SK-N-MC (cell line): ENCODE measurements at places on chromosomes 7 and 10.

DNA sequence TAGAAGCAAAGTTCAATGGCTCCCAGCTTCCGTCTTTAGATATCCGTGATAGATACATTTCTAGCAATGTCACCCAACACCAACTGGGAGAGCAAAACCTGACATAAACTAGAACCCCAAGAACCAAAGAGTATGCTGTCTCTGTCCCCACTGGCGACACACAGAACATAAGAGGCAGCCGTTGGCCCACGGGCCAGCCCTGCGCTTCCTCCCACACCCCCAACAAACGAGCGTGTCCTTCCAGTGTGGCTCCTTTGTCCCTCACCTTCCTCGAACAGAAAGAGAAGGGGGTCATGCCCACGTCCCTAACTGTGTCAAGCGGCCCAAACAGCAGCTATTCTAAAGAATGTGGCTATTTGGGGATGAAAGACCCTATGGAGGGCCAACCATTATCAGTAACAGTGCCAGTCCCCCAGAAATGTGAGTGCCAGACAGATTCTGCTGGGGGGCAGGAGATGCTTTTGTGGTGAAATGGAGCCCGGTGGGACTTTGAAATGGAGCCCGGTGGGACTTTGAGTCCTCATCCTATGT is 171.9 kb downstream of the USP6NL start:
- DNase-seq, result no peak

- DNase-seq, result no peak
These were observed 68.8 kb upstream of the WDR11 start for GRCh38 chr10:120782336-120782735.

DNA sequence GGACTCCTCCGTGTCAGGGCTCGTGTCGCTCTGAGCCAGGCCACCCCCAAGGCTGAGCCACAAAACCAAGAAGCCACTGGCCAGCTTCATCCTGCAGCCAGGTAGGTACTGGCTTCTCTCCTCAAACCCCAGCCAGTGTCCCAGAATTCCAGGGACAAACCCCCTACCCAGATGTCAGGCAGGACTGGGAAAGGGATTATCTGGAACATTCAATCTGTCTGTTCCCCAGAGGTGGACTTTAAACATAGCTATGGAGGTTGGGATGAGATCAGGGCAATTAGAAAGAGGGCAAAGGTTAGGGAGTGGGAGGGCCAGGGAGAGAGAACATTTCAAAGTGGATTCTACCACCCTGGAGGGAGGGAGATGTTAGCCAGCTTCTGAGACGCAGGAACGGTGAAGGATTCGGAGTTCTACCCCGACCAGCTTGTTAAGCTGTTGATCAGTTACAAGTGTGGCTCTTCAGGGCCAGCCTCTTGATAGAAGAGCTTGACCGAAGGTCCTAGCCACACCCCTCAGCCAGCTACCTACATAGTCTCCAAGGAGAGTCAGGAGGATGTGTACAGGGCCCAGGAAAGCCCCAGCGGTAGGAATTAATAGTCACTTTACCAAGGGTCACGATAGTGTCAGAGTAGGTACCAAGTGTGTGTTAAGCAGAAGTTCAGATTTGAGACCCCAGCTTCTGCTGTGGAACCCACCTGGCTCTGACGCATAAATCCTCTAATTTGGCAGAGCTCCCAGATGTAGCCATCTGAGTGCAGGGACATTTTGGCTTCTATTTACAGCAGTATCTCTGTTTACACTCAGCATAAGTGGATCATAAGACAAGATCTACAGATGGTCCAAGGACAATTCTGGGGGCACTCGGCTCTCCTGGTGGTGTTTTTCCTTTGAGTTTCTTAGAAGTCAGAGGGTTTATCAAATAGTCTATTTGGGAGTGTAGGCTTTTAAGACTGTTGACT is at the start of gene PLA2G12B:
PLA2G12B (minus strand) TSS at position 211 of the 959 bp plus-strand sequence; CDS start at position 90, 121 bp downstream.
- DNase-seq, result no peak

DNA sequence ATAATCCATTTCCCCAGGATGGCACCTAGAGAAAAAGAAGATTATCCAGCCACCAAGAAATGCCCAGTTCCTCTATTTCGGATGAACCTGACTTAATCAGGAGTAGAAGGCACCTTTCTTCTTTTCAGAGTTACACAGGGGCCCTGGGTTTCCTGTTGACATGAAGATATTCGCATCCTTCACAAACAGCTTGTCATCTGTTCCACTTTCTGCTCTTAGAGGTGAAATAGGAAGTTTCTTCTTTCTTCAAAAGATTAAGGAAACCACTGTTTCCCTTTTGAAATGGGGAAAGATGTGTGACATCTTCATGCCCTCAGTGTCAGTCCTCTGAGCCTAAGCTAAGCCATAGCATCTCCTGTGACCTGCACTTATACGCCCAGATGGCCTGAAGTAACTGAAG is 39.1 kb upstream of the RAB18 start:
- no peak for DNase-seq

DNA sequence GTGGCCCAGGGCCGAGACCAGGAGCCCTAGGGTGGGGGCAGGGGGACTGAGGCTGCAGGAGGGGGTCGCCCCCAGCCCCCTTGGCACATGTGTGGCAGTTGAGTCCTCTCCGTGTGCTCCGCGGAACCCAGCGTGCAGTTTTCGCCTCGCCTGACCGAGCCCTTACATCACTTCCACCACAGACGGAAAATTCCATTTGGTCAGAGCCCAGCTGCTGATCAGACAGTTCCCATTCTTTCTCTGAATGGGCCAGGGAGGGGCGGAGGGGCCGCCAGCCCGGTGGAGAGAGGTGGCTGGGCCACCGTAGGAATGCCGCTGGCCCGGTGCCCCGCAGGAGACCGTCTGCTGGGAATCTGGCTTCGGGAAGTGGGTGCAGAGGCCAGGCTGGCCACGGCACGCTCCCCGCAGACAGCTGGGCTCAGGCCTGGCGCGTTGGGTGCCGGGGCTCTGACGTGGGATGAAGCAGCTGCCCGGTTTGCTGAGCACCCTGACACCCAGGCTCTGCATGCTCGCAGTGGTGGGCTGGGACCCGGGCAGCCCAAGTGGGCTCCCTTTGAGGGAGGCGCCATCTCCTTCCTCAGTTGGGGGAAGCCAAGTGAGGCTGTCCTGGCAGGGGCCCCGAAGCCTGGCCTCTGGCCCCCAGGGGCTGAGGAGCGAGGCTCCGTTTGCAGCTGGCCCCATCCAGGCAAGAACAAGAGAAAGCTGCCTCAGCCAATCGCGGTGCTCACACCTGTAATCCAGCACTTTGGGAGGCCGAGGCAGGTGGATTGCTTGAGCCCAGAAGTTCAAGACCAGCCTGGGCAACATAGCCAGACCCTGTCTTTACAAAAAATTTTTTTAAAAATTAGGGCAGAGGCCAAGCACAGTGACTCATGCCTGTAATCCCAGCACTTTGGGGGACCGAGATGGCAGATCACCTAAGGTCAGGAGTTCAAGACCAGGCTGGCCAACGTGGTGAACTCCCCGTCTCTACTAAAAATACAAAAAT is 9.9 kb downstream of the TTYH3 start:
- DNase-seq, result no peak

GRCh38 chr7:151600331-151600730 is 80.6 kb upstream of the RHEB start:
- DNase-seq, result no peak

DNA sequence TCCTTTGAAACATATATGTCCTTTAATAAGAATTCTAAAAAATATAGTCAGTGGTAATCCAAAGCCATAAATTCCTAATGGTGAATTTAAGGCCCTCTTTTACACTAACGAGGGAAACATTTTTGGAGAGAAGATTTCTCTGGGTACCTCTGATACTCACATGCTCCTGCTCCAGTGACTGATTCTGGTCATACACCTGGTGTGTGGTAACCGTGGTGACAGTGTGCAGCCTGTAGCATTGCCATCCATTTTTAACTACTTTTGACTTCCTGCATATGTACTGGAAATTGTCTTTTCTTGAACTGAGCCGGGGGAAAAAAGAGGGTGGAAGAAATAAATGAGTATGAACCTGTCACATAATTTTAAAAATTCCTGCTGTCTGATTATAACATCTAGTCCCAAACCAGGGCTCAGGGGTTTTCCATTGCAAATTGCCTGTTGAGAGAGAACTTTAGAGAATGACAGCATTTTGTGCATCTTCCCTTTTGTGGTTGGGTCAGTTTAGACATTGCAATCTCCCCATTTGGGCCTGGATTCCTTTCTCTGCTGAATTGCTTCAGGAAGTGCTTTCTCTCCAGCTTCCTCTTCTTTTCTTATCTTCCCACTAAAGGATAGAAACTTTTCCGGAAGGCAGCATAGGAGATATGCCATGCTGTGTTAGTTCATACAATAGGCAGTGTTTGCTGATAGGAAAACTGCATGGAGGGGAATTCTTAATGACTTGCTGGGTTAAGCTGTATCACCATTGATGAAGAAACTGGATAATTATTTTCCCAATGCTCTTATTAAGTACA is 125.5 kb downstream of the GRM3 start:
- no peak for DNase-seq

DNA sequence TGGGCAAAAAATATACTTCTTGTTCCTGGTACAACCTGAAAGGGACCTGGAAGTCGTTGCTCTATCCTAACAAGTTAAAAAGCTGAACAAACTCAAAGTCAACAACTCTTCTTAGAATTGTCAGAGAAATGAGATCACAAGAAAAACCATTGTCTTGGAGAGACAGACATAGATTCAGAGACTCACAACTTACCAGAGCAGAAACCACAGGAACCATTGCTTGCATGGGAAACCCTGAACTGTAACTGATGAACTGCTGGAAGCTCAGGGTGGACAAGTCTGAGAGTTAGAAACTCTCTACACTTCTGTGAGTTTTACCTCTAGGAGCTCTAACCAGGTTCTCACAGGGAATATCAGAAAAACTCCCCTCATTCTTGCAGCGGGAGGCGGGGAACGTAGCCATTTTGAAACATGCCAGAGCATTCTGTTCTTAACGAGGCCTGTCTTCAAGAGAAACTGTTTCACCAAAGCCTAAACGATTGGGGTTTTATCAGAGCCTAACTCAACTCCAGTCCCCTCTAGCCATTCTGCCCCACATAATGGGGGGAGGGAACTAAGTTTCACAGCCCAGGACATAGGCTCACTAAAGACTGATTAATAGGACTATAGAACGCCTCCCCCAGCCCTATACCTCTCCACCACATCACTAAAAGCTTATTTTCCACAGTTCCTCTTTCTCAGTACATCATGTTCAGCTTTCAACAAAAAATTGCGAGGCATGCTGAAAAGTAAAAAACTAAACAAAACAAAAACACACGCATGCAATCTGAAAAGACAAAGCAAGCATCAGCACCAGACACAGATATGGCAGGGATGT is 12.0 kb upstream of the GSDME start:
- DNase-seq, result no peak

DNA sequence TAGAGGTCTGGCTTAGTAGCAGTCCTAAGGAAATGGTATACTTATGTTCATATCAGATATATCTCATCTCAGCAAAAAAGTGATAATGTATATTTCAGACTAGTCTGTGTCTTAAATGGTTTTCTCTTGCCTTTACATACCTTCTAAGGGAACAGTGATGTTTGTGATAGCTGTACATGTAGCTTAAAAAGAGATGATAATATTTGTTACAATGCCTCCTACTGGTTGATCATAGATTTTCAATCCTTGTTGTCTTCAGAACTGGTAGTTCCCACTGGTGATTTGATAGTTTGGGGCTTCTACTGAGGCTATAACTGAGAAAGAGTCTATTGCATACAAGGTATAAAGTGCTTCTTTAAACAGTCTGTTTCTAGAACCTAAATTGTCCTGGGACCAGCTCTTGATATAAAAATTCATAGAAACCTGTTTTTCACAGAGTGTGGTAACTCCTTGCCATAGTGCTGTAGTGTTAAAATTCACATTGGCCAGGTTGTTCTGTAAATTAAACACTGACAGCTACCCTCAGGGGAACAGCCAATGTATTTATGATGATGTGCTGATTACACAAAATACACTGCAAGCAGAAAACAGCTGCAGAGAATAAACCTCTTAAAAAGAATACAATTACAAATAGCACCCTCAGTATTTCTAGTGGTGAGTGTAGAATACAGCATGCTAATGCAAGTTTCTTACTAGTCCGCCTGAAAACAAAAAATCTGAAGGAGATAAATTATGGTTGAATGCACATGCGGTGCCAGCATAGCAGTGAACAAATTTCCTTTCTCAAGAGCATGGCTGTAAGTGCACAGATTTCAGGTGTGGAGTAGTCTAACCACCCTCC is 90.3 kb downstream of the BTRC start:
- DNase-seq, result no peak

- no peak for DNase-seq
These were observed 548.7 kb upstream of the GALNT17 start for GRCh38 chr7:70582927-70583895.

DNA sequence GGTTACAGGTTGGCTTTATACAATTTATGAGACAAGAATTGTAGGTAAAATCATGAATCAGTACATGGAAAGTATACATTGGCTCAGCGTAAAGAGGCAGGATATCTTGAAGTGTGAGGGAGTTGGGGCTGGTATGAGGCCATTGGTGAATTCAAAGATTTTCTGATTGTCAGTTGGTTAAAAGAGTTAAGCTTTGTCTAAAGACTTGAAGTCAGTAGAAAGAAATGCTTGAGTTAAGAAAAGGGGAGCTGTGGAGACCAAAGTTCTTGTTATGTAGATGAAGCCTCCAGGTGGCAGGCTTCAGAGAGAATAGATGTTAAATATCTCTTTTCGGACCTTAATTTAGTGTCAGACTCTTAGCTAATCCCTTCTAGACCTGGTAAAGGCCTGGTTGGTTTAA is 341.0 kb downstream of the GALNT17 start:
- DNase-seq, result no peak

- DNase-seq, result no peak
These were observed 18.9 kb downstream of the ZNF680 start for GRCh38 chr7:64544010-64544409.

DNA sequence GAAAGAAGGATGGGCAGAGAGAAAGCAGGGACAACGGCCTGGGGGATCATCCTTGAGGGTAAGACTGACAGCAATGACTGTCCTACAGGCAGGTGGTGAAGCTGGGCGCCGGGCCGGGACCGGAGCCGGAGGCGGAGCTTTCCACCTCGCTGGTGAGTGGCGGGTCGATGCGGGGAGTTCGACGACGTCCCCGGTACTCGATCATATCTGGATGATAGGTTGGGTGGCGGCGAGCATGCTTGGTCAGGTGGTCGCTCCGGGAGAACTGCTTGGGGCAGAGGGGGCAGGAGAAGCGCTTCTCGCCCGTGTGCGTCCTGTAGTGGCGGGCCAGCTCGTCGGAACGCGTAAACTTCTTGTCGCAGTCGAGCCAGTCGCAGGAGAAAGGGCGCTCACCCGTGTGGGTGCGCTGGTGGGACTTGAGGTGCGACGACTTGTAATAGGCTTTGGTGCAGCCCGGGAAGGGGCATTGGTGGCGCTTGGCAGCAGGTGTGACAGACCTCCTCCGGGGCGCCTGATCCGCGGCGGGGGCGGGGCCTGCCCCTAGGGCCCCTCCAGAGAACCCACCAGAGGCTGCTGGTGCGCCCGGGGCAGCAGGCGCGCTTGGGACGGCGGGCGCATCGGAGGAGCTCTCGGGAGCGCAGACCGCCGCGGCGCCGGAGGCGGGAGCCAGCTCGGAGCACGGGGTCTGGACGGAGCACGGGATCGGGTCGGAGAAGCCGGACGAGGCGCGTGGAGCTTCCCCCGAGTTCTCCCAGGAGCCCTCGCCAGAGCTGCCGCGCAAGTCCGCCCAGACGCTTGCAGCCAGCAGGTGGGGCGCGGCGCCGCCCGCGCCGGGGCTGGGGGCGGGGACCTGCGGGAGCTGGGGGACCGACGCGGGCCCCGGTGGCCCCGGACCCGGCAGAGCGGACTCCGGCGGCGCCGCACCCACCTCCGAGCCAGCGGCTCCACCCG is 752 bp downstream of the KLF14 start:
- no peak for DNase-seq

GRCh38 chr10:114094795-114095194 is 51.1 kb downstream of the ADRB1 start:
- DNase-seq, result no peak
